ENCODE measurements at places on chromosomes 5 and 9. TPM values are rescaled to one million over a fixed set of nuclear protein-coding genes. Genes with fewer than 3 reads are reported as not detected.

ZMAT2 gene
- 43.8 TPM for total RNA-seq

SLC34A3 gene
- not detected for total RNA-seq

GRIN1 gene
- total RNA-seq, result 0.47 TPM

GRCh38 chr5:134188092-134188491 is 11.3 kb upstream of the SKP1 start:
- no peak overlapping the region for H3K27ac ChIP-seq
- H3K4me3 ChIP-seq, result no peak overlapping the region
- no peaks in the 10 kb centered on the region for H3K36me3 ChIP-seq
- no peak for DNase-seq
- no peaks in the 10 kb centered on the region for H3K27me3 ChIP-seq

DNA sequence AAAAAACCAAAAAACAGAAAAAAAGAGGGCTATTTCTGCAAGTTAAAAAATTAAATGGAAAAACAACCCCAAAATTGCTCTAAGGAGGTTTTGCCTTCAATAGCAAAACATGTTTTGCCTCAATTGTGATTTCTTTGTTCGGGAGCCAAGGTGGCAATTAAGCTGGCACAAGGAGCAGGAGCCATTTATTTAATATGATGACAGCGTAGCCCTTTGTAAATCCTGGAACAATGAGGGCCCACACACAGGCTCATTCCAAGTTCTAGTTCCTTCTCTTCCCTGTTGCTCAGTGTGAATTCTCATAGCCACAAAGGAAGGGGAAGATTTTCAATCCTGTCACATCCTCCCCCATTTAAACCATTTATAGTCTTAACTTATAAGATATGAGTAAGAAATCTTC is 353.2 kb downstream of the PDE4D start:
- no peak for DNase-seq
- no peaks in the 10 kb centered on the region for H3K36me3 ChIP-seq
- no peak overlapping the region for H3K27ac ChIP-seq

GRCh38 chr9:119577881-119578280 is 208.6 kb upstream of the BRINP1 start:
- no peak overlapping the region for H3K4me3 ChIP-seq
- H3K4me1 ChIP-seq, result no peaks in the 10 kb centered on the region
- no peak overlapping the region for H3K27ac ChIP-seq
- H3K27me3 ChIP-seq, result no peaks in the 10 kb centered on the region
- no peaks in the 10 kb centered on the region for H3K36me3 ChIP-seq

- H3K27me3 ChIP-seq, result peaks cover 40% of the 10 kb centered on the region
- H3K4me3 ChIP-seq, result no peak overlapping the region
- no peak for DNase-seq
- no peaks in the 10 kb centered on the region for H3K4me1 ChIP-seq
- H3K27ac ChIP-seq, result no peak overlapping the region
Measured at GRCh38 chr5:3590967-3591900, 4.4 kb upstream of the IRX1 start.

DNA sequence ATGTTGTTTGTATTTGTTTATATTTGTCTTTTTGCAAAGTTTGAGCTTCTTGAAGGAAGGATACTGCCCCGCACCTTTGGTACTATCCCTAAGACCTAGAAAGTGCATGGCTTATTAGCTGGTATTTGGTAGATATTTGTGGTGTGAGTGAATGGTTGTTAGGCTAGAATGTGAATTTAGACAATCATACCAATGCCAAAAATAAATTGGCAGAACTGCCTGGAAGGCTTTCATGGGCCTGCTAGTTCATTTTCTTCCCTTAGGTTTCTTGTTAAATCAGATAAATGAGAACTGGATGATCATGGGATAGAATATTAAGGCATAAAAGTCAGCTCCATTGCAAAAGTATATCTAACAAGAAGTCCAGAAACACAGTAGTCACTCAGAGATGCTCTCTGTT is 147.5 kb upstream of the TSLP start:
- H3K36me3 ChIP-seq, result no peaks in the 10 kb centered on the region
- no peak overlapping the region for H3K27ac ChIP-seq
- no peak for DNase-seq
- no peak overlapping the region for H3K4me3 ChIP-seq
- no peaks in the 10 kb centered on the region for H3K27me3 ChIP-seq

- DNase-seq, result no peak
- no peaks in the 10 kb centered on the region for H3K4me1 ChIP-seq
- H3K4me3 ChIP-seq, result no peak overlapping the region
Measured at GRCh38 chr9:31823365-31823764, 561.1 kb upstream of the ACO1 start.

DNA sequence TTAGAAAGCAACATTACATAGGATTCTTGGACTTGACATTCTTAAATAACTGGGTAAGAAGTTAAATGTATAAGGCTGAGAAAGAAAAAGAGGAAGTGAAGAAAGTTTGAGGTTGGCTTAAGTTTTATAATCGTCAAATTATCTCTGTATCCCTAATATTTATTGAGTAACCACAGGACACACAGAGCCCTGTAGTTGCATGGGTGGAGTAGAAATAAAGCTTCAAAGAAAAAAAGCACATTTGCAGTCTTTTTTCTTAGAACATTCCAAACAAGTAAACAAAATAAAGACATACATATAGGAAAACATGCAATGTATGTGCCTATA is 137.0 kb downstream of the CCDC192 start:
- DNase-seq, result no peak
- no peaks in the 10 kb centered on the region for H3K4me1 ChIP-seq

DNA sequence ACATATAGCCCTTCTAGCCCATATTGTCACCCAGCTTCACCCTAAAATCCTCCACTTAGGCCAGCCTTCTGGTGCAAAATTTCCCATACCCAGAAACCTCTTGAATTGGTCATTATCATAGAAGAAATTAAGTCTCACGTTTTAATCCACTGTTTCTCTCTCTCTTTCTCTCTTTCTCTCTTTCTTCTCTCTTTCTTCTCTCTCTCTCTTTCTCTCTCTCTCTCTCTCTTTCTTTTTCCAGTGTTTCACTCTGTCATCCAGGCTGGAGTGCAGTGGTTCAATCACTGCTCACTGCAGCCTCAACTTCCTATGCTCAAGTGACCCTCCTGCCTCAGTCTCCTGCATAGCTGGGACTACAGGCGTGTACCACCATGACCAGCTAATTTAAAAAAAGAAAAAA is 363.4 kb downstream of the TMEM167A start:
- no peak overlapping the region for H3K27ac ChIP-seq
- DNase-seq, result no peak
- H3K27me3 ChIP-seq, result no peaks in the 10 kb centered on the region
- no peak overlapping the region for H3K4me3 ChIP-seq
- H3K36me3 ChIP-seq, result no peaks in the 10 kb centered on the region
- H3K4me1 ChIP-seq, result no peaks in the 10 kb centered on the region

DNA sequence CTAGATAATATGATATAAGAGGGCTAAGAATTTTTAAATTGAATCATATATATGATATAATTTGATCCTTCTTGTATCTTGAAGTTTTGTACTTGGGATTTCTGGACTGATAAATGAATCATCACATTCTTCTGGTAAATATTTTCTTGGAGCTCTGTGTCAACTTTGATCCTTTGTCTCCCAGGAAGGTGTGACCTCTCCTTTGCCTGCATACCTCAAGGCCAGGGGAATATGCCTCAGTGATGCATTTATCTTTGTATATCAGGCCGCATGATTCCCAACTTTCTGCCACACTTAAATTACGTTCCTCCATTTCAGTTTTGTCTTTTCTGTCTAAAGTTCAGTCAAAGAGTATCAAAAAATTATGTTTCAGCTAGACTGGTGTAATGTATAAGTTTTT is 101.2 kb downstream of the NLN start:
- H3K4me1 ChIP-seq, result no peaks in the 10 kb centered on the region
- no peaks in the 10 kb centered on the region for H3K27me3 ChIP-seq
- H3K36me3 ChIP-seq, result no peaks in the 10 kb centered on the region
- H3K4me3 ChIP-seq, result no peak overlapping the region
- peak overlapping the region; percentile 43 for H3K27ac ChIP-seq

All from colonic mucosa (tissue), 4 donors.